Stimulated activated naive CD8-positive, alpha-beta T cell treated with anti-CD3 and anti-CD28 coated beads, Interleukin-15, Interleukin-2, amounts not matched to agents 100 U/mL and 50 U/mL, for 24 hours (primary cell): ENCODE measurements at places on chromosomes 2 and 18.

DNA sequence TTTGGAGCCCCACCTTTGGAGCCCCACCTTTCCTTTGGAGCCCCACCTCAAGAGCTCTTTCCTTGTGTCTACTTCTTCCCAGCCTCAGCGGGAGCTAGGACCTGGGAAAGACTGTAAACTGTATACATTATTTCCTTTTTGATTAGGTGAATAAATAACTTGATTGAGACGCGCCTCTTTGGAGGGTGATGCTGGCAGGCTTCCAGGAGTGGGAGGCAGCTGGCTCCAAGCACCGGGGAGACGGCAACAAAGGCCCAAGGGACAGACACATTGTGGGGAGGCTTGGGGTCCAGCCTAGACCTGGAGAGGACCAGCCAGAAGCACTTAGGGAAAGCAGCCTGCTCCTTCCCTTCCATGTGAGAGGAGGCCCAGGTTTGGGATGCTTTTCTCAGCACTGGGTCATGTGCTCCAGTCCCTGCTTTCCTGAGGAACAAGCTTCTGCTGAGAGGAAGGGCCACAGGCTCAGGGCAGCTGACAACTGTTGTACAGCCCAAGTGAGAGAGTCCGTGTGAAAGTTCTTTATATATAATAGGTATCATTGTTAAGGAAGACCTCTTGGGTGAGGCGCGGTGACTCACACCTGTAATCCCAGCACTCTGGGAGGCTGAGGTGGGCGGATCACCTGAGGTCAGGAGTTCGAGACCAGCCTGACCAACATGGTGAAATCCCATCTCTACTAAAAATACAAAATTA is 297.2 kb upstream of the SLC14A2 start:
- no peak for DNase-seq

DNA sequence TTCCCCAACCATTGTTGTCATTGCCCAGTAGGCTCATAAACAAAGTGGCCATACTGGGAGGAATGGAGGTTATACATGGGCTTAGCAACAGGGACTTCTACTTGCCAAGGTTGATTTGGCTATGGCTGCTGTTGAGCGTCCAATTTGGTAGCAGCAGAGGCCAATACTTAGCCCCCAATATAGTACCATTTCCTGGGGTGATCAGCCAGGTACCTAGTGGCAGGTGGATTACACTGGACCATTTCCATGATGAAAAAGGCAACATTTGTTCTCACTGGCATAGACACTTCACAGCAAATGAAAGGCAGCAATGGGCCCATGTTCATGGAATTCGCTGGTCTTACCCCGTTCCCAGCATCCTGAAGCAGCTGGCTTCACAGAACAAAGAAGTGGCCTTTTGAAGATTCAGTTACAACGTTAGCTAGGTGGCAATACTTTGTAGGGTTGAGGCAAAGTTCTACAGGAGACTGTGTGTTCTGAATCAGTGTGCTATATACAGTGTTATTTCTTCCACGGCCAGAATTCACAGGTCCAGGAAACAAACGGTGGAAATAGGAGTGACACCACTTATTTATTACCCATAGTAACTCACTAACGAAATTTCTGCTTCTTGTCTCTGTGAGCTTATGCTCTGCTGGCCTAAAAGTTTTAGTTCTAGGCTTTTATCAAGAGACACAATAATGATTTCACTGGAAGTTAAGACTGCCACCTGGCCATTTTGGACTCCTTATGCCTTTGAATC is 37.5 kb downstream of the FBXO11 start:
- no peak for DNase-seq

- DNase-seq = no peak
Observed at GRCh38 chr2:134408791-134409190, 154.9 kb downstream of the MGAT5 start.

GRCh38 chr2:18871430-18871829 is 282.1 kb upstream of the NT5C1B start:
- no peak for DNase-seq

DNA sequence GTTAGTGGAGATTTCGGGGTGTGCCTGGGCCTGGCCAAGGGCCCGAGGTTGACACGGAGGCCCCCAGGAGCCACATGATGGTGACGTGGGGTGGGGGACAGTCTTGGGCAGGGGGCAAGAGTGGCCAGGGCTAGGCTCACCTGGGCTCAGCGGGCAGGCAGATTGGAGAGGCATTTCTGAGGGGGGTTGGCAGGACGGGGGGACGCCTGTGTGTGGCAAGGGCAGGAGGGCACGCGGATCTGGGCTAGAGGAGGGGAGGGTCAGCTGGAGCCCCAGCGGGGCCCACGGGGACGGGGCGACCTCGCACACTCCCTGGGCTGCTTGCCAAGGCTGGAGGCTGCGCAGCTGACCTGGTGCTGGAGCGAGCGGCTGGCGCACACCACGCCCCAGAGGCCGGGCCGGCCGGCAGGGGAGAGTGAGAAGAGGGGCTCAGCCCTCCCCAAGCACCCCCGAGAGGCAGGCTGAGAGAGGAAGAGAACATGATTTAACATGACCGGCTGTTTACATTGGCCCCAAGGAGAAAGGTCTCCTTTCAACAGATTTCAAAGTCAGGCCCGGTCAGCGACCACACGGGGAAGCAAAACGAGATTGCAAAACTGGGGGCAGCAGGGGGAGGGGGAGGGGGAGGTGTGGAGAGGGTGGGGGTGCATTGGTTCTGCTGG is 38.0 kb upstream of the SNED1 start:
- no peak for DNase-seq

DNA sequence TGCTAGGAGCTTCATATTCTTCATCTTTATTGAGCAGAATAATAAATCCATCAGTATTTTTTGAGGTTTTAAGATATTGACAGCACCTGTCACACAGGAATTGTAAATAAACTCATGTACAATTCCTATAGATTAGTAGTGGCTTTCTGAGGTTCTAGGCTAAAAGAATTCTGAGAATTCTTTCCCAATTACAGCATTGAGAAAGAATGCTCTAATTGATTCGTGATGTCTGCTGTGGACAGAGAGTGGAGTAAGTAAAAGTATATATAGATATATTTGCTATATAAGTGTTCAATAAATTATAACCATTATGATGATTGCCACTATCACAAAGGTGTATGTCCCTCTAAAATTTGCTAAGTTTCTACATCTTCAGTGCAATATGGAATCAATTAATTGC is 186.5 kb upstream of the NRP2 start:
- DNase-seq = no peak

DNA sequence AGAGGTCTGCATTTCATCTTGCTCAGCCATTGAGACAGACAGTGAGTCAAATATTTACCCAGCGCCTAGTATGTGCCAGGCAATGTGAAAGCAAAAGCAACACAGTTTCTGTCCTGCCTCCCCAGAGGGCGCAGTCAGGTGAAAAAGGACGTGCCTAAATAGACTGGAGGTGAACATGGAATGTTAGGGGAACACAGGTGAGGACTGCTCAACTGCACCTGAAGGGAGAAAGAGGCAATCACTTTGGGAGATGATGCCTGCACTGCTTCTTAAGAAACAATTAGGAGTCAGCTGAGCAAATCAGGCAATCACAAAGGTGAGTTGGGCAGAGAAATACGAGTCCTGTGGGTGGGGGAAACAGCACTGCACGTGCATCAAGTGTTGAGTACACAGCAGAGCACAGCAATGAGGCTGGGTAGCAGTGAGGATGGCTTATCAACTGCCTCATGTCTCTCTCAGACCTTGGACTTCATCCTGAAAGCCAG is 218.3 kb upstream of the SMAD7 start:
- DNase-seq = peak; percentile 19

GRCh38 chr2:222284466-222284865 is 14.3 kb downstream of the PAX3 start:
- DNase-seq = no peak

DNA sequence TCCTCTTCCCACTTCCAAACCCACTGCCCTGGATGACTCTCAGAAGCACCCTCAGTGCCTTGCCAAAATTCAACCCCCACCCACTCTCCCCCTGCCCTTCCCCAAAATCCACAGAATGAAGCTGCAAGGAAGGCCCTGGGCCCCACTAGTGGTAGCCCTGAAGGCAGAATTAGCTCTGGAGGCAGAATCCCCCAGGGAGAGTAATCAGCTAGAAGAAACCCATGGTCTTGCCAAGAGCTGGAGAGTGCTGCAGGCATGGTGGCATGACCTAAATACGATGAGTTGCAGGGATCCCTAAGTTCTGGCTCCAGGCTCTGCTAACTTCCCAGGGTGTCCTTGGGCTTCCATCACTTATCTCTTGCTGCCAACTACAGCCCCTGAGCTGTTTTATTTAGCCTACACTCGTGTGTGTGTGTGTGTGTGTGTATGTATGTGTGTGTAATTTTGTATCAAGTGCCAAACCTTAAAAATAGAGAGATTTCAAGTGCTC is 7.9 kb downstream of the GAD1 start:
- DNase-seq = no peak

GRCh38 chr2:222307143-222307756 is 8.5 kb upstream of the PAX3 start:
- DNase-seq = no peak

DNA sequence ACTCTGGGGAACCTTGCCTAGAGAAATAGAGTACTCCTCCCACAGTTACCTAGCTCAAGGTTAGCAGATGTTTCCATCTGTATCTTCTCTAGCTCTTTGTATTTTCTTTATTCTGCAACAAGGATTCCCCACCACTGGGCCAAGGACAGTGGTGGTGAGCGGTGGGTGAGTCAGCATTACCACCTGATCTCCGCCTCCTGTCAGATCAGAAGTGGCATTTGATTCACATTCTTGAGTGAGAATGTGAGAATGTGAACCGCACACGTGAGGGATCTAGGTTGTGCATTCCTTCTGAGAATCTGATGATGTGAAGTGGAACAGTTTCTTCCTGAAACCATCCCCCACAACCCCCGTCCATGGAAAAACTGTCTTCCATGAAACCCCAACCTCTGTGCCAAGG is 9.0 kb downstream of the EPB41L3 start:
- no peak for DNase-seq

DNA sequence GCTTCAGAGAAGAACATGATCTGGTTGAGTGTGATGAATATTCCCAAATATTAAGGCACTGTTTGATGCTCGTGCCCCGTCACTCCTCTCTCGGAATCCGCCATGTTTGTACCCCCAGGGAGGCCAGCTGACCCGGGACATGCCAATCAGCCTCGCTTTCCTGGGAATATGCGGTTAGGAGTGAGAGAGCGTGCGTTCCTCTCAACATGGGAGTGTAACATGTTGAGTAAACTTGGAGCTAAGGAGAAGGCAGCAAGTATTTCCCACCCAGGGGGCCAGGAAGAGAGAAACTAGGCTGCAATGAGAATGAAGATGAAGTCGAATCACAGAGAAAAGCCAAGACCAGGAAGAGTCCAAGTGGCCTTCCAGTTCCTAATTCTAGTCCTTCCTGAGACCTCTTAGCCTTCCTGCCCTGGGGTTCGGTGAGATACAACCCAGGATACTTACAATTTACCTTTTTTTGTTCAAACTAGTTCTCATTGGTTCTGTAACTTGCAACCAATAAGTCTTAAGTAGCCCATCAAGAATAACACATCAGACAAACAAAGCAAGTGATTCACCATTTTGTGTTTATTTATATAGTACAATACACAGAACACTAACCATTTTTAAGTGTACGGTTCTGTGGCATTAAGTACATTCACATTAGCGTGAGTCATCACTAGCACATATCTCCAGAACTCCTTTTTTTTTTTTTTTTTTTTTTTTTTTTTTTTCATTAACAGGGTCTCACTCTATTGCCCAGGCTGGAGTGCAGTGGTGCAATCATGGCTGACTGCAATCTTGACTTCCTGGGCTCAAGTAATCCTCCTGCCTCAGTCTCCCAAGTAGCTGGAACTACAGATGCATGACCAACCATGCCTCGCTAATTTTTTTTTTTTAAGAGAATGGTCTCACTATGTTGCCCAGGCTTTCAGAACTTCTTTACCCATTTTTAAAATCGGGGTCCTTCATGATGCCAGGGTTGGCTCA is 36.4 kb upstream of the SLC1A4 start:
- no peak for DNase-seq

DNA sequence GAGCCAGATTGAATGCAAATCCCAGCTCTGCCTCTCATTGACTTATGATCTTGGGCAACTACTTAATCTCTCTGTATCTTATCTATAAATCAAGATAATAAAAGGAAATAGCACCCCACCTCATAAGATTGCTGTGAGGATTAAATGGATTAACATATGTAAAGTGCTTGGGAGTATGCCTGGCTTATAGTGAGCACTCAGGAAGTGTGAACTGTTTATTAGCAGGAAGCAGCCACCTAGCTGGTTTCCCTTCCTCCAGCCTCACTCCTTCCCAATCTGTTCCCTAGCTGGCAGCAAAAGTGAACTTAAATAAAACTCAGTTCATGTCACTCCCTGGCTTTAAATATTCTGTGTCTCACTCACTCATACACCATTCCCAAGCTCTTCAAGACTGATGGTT is 526.6 kb upstream of the PKDCC start:
- DNase-seq = no peak

GRCh38 chr18:48545757-48546321 is 7.0 kb downstream of the CTIF start:
- DNase-seq = no peak

DNA sequence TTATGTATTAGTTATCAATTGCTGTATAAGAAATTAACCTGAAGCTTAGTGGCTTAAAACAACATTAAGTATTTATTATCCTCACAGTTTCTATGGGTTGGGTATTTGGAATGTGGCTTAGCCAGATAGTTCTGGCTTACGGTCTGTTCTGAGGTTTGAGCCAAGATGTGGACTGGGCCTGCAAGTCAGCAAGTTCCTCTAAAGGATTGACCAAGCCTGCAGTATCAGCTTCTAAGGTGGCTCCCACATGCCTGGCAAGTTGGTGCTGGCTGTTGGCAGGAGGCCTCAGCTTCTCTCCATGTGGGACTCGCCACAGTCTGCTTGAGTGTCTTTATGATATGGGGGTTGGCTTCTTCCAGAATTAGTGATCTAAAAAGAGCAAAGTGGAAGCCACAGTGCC is 45.0 kb upstream of the TCF4 start:
- DNase-seq = no peak

- no peak for DNase-seq
Observed at GRCh38 chr2:15956751-15957736, 16.7 kb downstream of the MYCN start.

GRCh38 chr2:172342078-172342477 is 85.3 kb upstream of the ITGA6 start:
- no peak for DNase-seq

DNA sequence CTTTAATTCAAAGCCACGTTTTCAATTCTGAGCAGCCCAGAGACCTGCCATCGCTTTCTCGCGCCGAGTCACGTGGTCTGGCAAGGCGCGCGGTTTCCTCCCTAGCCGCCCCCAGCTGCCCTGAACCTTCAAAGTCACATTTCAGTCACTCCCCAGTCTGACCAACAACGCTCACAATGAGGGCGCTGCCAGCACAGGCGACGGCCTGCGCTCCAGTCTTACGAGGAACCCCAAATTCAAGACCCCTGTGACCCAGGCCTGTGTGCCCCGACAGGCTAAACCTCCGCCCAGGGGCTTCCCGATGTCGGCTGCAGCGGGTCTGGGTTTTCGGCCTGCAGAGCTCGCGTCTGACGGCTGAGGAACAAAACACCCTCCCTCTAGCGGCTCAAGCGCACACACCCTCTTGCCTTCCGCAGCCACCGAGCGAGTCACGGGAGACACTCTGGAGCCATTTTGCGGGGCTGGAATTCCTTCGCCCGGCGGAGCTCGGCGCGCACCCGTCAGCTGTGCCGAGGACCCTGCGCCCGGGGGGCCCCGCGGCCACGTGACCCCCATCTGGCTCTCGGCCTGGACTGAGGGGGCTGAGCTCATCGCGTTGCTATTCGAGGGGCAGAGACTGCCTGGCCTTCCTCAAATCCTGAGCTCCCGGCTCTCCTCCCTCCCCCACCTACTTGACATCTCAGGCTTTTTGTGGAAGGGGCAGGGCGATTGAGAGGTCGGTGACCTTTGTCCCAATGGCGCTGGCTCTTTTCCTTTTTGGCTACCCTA is 69.9 kb upstream of the ITGB6 start:
- DNase-seq = peak; percentile 67
